Cerebellar nuclear complex (tissue), 1 donor: ENCODE measurements at places on chromosomes 16 and 17.

GRCh38 chr16:86513471-86514277 is 3.3 kb downstream of the FOXF1 start:
- no peak for DNase-seq

- DNase-seq = no peak
Measured at GRCh38 chr16:24883714-24884151, 38.0 kb downstream of the SLC5A11 start.

DNA sequence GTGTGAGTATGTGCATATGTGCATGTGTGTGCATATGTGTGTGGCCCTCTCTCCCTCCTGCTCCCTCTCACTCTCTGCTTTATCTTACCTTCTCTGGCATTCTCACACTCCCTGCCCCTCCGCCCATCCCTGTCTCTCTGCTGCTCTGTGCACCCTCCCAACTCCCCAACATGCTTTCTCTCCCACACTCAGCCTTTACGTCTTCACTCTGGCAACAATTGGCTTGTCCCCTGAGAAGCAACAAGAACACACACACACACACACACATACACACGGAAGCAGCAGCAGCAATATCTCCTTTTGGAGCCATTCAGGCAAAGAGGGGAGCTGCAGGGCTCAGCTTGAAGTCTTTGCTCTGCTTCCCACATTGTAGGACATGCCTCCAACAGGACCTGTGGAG is 27.8 kb downstream of the PITPNM3 start:
- no peak for DNase-seq

- DNase-seq = no peak
Measured at GRCh38 chr17:77217123-77217522, 76.4 kb downstream of the SEC14L1 start.

GRCh38 chr17:12386225-12386624 is 279.5 kb upstream of the MYOCD start:
- no peak for DNase-seq

DNA sequence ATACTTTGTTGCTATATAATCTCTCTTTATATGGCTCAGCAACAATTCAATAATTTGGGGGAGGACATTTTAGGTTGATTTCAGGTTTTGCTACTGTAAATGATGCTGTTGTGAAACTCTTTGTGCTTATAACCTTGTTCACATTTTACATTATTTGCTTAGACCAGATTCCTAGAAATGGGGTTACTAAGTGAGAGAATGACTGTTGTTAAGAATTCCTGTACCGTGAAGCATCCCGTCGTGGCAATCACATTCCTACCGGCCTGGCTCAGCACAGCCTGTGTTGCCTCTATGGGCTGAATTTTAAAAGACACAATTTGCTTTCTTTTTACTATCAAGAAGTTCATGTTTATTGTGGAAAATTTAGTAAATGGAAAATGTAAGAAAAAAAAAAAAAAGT is 31.4 kb downstream of the B9D1 start:
- DNase-seq = no peak

GRCh38 chr16:19411298-19411697 is 6.4 kb upstream of the TMC5 start:
- DNase-seq = no peak

GRCh38 chr17:77923776-77924513 is 34.6 kb upstream of the TNRC6C start:
- no peak for DNase-seq

DNA sequence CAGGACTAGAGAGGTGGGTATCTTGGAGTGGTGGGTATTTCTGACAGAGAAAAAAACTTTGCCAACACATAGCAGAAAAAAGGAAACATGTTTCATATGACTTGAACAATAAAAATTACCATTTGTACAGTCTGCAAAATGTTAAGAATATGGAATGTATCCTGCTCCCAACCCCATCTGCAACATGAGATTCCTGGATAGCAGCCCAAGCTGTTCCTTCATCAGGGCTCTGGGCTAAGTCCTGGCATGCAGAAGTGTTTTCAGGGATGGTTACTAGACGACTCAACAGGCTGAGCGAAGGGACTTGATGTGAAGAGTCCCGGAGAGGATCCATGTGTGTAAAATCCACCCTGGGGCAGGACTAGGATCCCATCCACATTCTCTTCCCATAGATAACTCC is 121.0 kb upstream of the IRX3 start:
- no peak for DNase-seq

DNA sequence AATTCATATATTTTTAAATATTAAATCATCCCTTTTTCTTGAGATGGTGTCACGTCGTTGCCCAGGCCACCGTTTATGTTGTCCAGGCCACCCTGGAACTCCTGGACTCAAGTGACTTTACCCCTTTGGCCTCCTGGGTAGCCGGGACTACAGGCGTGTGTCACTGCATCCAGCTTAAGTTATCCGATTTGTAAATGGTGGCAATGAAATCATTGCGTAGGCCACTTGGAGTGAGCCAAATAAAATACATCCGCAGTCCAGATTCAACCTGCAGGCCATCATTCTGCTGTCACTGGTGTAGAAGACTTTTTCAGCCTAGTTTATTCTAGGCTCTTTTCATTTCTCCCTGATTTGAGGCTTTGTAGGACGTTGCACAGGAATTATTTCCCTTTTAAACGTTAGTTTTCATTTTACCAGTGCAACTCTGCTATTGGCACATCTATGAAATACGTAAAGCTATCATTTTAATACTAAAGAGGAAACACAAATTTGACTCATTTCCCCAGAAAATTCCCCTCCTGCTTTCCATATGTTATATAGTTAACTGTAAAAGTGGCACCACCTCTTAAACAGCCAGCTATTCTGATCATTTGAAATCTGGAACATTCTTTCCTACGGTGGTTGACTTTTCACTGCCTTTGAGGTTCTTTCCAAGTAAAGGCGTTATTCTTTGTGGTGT is 449.8 kb downstream of the MAF start:
- DNase-seq = no peak

- DNase-seq = no peak
Measured at GRCh38 chr17:81884968-81885367, 6.4 kb downstream of the ALYREF start.

DNA sequence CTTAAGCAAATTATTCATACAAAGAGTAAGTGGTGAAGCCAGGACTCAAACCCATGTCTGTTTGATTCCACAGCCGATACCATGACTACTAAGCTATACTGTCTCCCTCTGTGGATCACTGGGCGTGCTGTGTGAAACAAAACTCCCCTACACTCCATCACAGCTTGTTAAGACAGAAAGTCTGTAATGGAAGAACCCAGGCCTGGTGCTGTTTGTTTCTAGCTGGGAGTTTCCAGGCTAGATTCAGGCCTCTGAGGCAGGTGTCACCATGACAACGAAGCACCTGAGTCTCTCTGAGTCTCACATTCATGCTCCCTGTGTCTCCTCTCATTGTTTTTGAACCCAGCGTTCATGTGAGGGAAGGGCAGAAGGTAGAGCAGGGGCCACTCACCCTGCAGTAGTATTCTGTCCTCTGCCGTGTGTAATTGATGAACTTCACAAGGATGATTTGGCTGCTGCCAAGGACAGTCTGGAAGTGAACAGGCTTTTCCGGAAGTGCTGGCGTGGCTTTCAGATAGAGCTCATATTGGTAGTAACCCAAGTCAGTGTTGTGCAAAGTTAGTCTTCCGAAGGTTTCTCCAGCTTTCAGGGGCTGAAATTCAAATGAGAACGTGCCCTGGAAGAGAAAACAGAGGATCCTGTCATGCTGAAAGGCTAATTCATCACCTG is 8.6 kb upstream of the VAC14 start:
- DNase-seq = no peak

DNA sequence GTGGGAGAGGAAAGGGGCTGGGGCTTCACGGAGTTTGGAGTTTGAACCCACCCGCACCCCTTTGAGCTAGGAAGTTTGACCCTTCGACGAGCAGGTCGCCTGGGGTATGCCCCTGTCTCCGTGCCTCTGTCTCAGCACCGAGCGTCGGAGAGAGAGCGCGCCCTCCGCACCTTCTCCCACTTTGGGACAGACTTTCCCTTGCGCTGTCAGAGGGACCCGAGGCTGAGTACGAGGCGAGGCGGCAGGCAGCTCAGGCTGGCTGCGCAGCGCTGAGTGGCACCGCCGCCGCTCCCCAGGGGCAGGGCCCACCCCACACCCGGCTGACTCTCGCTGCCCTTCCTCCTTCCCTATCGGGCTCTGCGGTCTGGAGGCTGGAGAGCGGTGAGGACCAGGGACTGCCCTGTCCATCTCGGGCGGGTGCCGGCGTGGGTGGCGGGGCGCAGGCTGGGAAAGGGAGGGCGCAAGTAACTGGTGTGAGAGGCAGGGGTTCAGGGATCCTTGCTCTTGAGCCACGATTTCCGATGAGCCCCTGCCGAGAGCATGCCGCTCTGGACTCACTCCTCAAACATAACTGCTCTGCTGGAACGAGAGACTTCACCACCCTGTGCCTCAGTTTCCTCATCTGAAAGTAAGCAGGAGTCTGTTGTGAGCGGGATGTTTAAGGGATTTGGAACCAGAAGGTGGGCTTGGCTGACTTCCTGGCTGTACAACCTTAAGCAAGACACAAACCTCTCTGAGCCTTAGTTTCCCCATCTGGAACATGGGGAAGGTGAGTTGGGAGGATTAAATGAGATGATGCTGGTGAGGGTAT is 981 bp downstream of the BEAN1 start:
- DNase-seq = no peak

DNA sequence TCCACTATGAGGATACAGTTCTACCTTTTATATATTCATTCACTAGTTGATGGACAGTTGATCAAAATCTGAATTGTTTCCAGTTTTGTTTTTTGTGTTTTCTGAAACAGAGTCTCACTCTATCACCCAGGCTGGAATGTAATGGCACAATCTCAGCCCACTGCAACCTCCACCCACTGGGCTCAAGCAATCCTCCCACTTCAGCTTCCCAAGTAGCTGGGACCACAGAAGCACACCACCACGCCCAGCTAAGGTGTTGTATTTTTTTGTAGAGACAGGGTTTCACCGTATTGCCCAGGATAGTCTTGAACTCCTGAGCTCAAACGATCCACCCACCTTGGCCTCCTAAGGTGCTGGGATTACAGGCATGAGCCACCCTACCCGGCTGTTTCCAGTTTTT is 21.0 kb downstream of the LSM12 start:
- no peak for DNase-seq

DNA sequence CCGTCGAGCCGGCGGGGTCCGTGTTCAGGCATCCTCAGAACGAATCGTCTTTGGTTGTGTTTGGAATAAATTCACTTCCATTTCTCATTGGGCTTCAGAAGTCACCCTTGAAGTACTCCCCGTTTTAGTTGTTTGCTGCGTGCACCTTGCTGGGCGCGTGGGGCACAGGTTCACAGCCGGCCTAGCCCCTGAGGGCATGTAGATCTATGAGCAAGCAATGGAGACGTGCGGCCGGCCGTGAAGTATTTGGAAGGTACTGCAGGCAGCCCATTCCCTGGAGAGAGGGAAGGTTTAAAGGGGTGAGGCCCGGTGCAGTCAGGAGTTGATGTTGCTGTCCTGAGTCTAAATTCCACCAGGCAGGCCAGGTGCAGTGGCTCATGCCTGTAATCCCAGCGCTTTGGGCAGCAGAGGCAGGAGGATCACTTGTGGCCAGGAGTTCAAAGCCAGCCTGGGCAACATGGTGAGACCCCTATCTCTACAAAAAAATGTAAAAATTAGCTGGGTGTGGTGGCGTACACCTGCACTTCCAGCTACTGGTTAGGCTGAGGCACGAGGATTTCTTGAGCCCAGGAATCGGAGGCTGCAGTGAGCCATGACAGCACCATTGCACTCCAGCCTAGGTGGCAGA is 714 bp downstream of the ACSF3 start:
- no peak for DNase-seq

- no peak for DNase-seq
Measured at GRCh38 chr16:50534958-50535357, 13.2 kb upstream of the NKD1 start.
